ENCODE measurements at places on chromosomes 3 and 15.

DNA sequence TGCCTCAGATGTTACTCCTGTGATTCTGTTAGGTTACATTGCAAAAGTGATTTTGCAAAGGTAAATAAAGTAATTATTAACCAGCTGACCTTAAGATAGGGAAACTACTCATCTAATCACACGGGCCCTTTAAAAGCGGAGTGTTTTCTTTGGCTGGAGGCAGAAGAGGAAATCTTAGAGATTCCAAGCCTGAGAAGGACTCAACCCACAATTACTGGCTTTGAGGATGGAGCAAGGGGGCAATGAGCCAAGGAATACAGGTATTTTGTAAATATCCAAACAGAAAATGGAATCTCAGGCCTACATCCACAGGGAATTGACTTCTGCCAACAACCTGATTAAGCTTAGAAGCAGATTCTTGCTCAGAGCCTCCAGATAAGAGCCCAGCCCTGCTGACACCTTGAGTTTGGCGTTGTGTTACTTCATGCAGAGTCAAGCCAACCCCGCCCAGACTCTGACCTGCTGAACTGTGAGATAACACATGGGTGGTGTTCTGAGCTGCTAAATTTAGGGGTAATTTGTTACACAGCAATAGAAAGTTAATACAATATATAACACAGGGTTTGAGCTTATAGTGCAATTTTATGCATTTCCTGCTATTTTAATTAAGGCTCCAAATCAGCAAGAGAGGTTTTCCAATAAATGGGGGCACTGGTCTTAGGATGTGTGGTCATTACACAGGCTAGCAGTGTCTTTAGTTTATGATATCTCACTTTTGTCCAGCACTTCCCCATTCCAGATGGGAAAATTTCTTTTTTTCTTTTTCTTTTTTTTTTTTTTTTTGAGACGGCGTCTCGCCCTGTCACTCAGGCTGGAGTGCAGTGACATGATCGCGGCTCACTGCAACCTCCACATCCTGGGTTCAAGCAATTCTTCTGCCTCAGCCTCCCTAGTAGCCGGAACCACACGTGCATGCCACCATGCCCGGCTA is 19.5 kb downstream of the NFKBIZ start:
- DNase-seq: no peak

- DNase-seq: no peak
These were observed 89.0 kb downstream of the MECOM start for GRCh38 chr3:169574531-169574930.

GRCh38 chr3:128400671-128401070 is 66.0 kb downstream of the DNAJB8 start:
- no peak for DNase-seq

GRCh38 chr3:168212664-168213285 is 117.1 kb upstream of the GOLIM4 start:
- DNase-seq: no peak

- no peak for DNase-seq
These were observed 90.3 kb downstream of the PLXNA1 start for GRCh38 chr3:127072971-127073783.

DNA sequence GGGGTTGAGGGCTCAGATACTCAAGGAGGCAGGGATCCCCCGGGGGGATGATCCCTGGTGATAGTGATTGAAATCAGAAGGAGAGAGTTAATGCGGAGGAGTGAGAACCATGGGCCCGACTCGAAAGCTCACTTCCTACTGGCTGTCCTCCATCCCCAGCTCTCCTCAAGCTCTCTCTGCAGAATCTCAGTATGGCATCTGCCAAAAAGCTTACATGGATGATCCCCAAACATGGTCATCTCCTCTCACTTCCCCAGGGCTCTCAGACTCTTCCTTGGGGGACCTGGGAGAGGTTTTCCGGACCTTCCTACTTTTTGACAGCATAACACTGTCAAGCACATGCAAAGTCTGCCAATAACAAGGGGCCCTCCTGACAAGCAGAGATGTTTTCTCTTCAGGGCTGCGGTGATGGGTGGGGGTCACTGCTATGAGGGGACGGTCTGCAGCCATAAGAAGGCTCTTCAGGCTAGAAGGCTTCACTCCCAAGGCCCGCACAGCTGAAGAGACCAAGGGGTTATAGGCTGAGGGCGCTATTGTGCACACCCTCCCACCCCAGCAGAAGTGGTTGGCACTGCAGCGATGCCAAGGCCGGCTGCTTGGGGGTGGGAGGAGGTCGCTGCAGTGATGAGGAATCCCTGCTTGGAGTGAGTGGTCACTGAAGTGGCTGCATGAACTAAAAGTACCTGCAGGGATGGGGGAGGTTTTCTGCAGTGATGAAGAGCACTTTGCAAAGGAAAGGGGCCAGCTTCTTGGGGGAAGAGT is 828 bp upstream of the VWA5B2 start:
- DNase-seq: no peak

DNA sequence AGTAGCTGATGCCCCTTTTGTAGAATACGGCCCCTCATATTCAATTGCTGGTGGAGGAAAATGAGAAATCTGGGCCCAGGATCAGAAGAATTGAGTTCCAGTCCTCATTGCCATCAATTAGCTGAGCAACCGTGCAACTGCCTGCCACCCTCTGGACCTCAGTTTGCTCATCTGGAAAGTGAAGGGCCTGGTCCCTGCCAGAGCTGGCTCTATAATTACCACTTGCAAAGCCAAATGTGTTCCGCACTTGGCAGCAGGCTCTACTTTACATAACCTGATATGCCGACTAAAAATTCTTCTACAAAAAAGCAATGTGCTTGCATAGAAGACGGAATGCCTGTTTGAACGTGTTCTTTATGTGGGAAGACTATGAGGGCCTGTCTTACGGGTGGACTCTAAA is 8.6 kb upstream of the ITGB5 start:
- no peak for DNase-seq

DNA sequence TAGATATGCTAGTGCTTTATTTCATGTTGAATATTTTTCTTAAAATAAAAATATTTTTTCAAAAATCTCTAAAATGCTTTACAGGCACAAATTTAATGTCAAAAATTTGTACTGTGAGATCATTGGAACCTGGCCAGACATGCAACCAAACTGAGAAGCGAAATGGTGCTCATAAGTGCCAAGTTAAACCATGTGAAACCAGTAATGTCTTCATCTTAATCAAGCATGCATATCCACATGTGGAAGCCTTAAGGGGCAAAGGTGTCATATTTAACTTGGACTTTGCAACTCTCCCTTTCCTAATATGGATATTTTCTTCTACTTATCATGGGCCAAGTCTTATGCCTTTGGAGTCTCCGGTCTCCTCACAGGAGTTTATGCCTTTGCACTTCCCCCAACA is 208.9 kb upstream of the COL8A1 start:
- no peak for DNase-seq

- DNase-seq: no peak
These were observed 418.2 kb downstream of the EPHA3 start for GRCh38 chr3:89525609-89526008.

GRCh38 chr15:58724466-58724865 is 25.0 kb downstream of the ADAM10 start:
- peak; percentile 61 for DNase-seq

- no peak for DNase-seq
These were observed 8.9 kb upstream of the BUB1B start for GRCh38 chr15:40151991-40152390.
